Esophagus muscularis mucosa (tissue), 4 donors: ENCODE measurements at places on chromosomes 5 and 9.

DNA sequence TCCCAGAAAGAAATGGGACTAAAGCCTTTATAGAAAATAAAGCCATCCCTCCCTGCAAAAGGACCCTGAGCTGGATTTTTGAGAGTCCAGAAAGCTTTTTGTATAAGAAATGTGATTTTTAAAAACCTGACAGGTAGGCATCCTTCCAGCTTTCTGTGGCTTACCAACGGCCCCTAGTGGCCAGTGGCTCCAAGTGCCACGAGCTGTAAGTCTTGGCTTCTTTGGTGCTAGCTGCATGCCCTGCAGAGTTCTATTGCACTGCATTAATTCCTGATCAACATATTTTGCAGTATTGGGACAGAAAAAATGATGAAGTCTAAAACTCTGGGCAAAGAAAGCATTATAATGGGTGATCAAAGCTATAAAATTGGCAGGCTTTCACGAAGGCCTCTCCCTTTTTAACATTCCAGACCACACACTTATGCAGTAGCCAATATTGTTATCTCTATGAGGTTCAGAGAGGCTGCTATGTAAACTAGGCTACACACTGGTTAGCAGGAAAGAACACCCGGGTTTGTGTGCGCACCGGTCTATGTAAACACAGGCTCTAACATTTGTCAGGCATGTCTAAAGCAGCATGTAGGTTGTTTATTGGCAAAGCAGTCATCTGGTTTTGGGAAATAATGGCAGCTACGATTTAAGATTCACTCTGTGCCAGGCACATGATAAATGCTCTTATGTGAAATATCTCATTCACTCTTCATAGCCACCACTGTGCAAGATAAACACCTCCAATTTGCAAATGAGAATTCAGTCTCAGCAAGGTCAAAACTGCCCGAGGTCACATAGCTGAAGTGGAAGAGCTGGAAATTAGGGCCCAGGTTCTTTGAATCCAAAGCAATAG is 55.2 kb downstream of the NMUR2 start:
- DNase-seq, result no peak

GRCh38 chr5:142322747-142323479 is 1.9 kb downstream of the SPRY4 start:
- DNase-seq, result no peak

DNA sequence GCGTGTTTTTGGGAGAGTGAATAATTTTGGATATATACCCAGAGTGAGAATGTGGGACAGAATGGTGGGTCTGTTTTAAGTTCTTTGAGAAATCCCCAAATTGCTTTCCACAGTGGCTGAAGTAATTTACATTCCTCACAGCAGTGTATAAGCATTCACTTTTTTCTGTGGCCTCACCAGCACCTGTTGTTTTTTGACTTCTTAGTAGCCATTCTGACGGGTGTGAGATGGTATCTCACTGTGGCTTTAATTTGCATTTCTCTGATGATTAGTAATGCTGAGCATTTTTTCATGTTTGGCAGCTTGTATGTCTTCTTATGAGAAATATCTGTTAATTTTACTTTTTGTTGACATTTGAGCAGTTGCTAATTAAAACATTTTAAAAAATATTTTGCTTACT is 9.4 kb upstream of the SPATA31D1 start:
- DNase-seq, result no peak

DNA sequence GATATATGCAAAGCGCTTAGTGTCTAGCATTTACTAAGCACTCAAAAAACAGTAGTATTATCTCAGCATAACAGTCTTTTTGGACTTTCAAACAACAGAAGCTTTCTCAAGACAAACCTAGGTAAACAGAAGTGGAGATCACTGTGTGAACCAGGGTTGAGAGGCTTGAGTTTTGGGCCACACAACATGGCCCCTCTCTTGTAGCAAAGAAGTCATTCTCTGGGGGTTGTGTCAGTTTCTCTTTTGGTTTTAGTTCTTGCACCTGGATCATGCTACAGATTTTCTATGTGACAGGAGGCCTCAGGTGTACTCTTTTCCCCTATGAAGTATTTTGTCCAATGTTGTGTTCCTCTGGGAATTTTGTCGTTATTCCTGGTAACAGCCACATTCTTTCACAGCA is 30.0 kb downstream of the INSYN2B start:
- DNase-seq, result no peak
